ENCODE measurements at places on chromosomes 4 and X.
A peak's percentile ranks its signal among the peaks of the same experiment; 100 is the strongest.

GRCh38 chr4:67934628-67935027 is 28.7 kb downstream of the TMPRSS11A start:
- no peak for DNase-seq

GRCh38 chr4:84965553-84966381 is 723 bp downstream of the WDFY3 start:
- no peak for DNase-seq

DNA sequence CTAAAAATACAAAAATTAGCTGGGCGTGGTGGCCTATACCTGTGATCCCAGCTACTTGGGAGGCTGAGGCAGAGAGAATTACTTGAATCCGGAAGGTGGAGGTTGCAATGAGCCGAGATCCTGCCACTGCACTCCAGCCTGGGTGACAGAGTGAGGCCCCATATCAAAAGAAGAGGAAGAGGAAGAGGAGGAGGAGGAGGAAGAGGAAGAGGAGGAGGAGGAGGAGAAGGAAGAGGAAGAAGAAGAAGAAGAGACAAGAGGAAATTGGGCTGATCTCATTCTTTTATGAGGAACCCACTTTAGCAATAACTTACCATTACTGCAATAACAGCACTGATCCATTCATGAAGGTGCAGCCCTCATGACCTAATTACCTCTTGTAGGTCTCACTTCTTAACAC is 138.9 kb upstream of the GIMD1 start:
- DNase-seq = no peak

- DNase-seq = no peak
Measured at GRCh38 chr4:123232439-123232838, 164.2 kb upstream of the SPRY1 start.

DNA sequence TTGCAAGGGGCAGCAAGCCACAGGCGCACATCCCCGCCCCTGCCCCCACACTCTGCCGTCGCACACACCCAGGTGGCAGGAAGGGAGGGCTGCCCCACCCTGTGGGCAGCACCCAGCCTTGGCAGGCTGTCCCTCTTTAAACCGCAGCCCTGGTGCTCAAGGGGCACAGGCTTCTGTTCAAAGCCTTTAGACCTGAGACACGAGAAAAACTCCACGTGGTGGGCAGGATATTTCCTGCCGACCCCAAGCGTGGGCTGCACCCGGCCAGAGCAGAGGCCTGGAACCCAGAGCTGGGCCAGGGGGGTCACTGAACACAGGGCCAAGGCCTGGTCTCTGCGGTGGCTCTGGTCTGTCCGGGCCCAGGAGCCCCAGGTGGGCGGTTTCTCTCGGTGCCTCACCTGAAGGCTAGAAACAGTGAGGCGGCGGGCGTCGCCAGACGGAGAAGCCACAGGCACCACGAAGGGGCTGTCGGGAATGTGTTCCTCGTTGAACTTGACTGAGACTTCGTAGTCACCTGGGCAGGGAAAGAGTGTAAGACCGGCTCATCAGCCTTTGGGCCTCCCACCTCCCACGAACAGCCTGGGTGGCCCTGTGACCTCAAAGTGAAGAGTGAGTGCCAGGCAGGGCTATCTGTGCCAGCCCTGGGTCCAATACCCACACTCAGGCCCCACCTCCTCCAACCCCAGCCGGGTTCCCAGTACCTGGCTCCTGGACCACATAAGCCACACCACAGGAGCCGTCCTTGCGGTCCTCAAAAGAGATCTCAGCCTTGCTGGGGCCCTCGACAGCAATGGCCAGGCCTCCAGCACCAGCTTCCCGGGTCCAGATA is 23.0 kb downstream of the FLNA start:
- DNase-seq = no peak

- DNase-seq = no peak
Measured at GRCh38 chr4:38788317-38788716, 5.5 kb upstream of the TLR10 start.

DNA sequence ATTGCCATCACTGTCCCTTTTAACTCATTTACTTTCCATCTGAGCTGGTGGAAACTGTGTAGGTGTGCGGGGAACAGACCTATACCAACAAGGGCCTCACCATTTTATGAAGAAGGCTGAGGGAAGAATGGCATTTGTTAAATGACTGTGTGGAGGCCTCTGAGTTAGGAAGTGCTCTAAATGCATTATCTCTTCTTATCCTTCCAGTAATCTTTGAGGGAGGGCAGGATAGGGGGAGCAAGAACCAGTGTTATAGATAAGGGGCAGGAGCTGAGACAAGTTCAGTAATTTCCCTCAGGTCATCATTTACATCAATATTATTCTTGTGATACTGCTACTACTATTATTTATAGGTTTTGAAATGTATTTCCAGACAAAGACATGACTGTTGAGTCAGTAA is 122.4 kb upstream of the PDLIM3 start:
- no peak for DNase-seq

DNA sequence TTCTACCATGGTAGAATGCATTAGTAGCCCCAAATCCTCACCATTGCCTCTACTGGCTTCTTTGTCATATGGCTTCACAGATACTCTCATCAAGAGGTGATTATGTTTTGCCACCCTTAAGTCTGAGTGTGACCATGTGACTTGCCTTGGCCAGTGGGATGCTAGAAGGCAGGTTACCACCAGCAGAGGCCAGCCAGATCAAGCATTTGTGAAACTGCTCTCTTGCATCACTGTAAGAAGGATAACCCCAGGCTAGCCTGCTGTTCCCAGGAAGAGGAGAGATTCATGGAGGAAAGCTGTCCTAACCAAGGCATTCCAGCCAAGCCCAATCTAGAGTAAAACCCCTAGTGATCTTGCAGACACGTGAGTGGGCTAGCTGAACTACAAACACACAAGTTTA is 46.8 kb downstream of the USP46 start:
- DNase-seq = no peak

- DNase-seq = peak; percentile 51
Measured at GRCh38 chr4:1345903-1346780, 866 bp upstream of the UVSSA start.

DNA sequence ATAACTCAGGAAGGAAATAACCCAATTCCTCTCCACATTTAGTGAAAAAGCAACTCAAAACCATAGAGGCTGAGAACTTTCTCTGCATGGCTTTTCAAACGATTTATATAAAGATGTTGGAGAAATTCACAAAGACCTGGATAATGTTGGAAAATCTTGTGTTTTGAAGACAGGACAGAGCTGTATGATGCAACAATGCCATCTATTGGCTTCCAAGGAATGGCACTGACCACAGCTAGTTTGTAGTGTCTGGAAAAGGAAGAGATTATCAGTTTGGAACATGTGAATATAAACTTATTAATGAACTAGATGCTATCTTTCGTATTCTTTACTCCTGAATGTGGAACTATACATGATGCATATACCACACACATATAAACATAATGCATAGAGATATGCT is 503.6 kb downstream of the IL1RAPL1 start:
- DNase-seq = no peak

DNA sequence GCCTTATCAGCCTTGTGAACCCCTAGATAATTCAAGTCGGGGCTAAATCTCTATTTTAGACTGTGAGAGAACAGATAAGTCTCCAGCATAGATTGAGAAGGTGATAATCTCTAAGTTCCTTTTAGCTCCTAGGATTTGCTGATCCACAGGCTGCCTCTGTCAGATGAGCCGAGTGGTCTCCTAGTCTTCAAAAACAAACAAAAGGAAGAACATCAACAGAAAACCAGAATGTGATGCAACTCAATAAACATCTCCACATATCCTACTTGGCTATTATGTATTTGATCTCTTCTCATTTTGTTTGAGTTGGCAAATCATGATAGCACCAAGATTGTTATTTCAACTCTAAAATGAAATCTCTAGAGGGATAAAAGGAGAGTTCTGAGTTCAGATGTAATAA is 88.4 kb upstream of the SLC7A11 start:
- DNase-seq = no peak

GRCh38 chr4:8855818-8856245 is 15.8 kb downstream of the HMX1 start:
- DNase-seq = no peak

- no peak for DNase-seq
Measured at GRCh38 chr4:165826166-165826565, 46.9 kb upstream of the TLL1 start.

- DNase-seq = no peak
Measured at GRCh38 chr4:45688341-45688740, 435.5 kb downstream of the GABRG1 start.

GRCh38 chr4:23894021-23894420 is 4.2 kb upstream of the PPARGC1A start:
- no peak for DNase-seq

DNA sequence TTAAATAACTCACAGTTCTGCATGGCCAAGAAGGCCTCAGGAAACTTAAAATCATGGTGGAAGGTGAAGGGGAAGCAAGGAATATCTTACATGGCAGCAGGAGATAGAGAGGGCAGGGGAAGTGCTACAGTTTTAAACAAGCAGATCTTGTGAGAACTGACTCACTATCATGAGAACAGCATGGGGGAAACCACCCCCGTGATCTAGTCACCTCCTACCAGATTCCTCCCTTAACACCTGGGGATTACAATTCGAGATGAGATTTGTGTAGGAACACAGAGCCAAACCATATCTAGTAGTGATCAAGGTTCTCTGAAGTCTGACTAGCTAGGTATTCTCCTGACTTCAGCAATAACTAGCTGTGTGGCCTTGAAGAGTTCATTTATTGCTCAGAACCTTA is 56.0 kb downstream of the BANK1 start:
- no peak for DNase-seq

DNA sequence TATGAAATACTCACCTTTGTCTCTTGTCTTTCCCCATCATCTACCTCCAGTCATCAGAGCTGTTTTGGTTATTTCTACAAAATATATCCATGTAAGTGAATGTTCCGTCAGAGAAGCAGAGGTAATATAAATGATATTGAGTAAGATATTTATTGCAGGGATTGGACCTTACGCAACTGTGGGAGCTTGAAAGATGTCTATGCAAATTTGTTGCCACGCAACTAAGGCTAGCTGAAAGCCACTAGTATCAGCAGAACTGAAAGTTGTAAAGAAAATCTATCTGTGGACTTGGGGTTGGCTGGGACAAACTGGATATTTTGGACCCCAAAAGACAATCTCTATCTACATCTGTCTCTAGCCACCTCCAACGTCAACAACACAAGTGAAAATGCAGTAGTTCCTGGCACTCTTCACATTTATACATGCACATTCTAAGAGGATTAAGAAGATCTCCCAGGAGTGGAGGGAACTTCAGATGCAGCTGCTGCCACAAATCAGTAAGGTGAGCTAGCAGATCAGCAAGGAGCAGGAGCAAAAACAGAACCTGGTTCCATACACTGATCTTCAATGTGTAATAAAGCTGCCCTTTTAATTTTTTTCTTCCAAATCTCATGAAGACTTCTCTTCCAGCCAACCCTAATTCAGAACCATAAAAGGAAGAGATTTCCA is 8.5 kb upstream of the CCSER1 start:
- no peak for DNase-seq

GRCh38 chr4:120316416-120316815 is 249.8 kb upstream of the MAD2L1 start:
- no peak for DNase-seq

- no peak for DNase-seq
Measured at GRCh38 chr4:100631281-100631968, 113.6 kb upstream of the EMCN start.

- DNase-seq = no peak
Measured at GRCh38 chr4:5435201-5435600, 273.2 kb downstream of the EVC2 start.

DNA sequence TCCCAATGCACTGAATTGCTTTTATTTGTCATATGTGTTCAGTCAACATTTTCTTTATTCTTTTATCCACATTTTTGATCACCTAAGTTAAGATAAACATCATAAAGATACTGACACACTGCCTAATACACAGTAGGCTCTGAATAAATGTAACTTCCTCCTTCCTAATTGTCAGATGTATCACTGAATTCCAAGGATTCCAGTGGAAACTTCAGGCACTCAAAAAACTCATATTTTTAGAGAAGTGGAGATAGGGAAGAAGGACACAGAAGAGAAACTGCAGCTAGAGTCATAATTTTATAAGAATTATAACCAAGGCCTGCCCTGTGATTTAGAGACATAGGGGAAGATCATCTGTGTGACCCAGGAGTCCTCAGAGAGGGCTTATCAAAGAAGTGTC is 753.3 kb downstream of the ADGRL3 start:
- no peak for DNase-seq
